ENCODE measurements at places on chromosomes 2 and 18.

DNA sequence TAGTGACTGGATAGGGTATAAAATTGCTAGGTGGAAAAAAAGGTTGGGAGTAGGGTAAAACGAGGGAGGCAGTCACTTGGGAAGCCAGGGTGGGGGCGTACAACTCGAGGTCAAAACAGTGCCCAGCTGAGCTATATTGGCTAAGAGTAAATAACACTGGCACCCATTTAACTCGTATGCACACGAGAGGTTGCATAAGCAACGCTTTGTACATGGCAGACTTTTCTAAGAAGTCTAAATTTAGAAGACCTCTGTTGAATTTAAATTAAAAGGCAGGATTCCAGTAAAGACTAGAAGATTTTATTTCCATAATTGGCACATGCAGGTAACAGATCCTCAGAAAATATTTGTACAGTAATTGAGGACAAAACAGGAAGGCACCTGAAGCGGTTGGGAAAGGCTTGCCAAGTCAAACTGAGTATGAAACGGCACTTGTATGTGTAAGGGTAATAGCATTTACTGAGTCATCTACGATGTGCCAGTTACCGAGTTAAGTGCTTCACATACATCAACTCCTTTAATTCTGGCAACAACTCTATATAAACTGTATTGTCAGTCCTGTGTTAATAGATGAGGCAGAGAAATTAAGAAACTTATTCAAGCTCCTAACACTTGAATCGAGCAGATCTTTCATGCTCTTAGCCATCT, 1.4 kb upstream of the MALT1 start:
- DNase-seq = peak; percentile 63

- peak; percentile 95 for DNase-seq
Measured at GRCh38 chr18:76491473-76491775, 3.6 kb downstream of the ZNF516 start.

- no peak for DNase-seq
Measured at GRCh38 chr18:45806226-45806625, 19.2 kb upstream of the SIGLEC15 start.

DNA sequence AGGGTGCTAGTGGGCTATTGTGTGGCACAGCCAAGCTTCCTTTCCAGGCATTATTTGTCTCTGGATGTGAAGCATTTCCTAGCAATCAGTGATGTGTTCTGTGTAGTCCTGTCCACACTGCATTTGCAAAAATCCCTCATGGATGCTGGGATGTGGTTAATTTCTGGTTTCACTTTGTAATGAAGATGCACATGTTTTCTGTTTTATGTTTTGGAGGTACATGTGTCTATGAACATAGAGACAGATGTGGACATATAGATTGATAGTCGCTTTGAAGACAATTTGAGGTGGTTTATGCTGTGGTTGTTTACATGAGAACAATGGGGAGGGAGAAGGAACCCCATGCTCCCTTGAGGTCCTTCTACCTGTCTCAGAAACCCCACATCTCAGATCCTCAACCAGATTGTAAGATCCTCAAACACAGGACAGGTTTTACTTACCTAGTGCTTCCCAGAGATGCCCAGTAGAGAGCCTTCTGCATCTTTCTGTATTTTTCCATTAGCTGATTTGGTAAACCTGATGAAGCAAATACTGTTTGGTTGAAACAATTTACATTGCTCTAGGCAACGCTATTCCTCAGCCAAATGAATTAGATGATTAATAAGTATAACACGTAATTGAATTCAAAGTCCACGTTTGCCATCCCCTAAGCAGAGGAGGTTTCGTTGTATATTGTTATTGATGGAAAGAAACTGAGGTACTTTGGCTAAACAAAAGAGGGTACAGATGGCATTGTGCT, 204.4 kb downstream of the SPP2 start:
- DNase-seq = no peak

GRCh38 chr18:30730915-30731314, 311.6 kb downstream of the DSC3 start:
- DNase-seq = no peak

GRCh38 chr2:21018290-21018689, 25.6 kb downstream of the APOB start:
- no peak for DNase-seq

- no peak for DNase-seq
Measured at GRCh38 chr18:11800566-11801334, 50.5 kb upstream of the CHMP1B start.

- no peak for DNase-seq
Measured at GRCh38 chr2:78024996-78025395, 502.8 kb upstream of the LRRTM4 start.

DNA sequence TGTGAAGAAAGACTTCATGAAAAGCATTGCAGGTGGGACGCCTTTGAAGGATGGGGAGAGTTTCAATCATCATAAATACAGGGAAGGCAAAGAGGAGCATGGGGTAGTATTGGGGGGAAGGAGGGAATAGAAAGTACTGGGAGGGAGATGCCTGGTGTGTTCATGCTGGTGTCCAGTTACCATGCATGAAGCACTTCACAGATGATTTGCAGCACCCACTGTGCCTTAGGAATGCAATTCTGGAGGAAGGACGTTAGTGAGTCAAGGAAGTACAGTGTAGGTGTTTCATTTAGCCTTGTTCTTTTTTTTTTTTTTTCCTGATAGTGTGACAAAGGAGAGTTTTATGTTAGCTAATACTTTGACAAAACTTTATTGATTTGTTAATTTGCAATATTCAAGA, 36.8 kb downstream of the ADAM23 start:
- DNase-seq = no peak

- DNase-seq = no peak
Measured at GRCh38 chr2:218745559-218746469, 35.2 kb downstream of the TTLL4 start.

DNA sequence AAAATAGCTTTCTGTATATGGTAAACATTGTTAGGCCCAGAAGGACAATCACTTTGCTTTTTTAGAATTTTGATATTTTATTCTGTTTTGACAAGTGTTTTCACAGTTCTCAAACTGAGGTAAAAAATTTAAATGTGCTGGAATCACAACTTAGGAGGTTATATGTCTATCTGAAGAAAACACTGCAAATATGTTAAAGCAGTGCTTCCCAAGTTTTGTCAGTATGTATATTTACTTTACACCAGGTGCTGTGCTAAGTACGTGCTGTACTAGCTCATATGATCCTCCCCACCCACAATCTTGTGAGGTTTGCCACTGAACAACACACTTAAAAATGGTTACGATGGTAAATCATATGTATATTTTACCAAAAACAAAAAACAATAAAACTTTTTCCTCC, 124.2 kb downstream of the CABYR start:
- no peak for DNase-seq

GRCh38 chr2:190053426-190053825, 9.1 kb downstream of the MSTN start:
- DNase-seq = no peak

DNA sequence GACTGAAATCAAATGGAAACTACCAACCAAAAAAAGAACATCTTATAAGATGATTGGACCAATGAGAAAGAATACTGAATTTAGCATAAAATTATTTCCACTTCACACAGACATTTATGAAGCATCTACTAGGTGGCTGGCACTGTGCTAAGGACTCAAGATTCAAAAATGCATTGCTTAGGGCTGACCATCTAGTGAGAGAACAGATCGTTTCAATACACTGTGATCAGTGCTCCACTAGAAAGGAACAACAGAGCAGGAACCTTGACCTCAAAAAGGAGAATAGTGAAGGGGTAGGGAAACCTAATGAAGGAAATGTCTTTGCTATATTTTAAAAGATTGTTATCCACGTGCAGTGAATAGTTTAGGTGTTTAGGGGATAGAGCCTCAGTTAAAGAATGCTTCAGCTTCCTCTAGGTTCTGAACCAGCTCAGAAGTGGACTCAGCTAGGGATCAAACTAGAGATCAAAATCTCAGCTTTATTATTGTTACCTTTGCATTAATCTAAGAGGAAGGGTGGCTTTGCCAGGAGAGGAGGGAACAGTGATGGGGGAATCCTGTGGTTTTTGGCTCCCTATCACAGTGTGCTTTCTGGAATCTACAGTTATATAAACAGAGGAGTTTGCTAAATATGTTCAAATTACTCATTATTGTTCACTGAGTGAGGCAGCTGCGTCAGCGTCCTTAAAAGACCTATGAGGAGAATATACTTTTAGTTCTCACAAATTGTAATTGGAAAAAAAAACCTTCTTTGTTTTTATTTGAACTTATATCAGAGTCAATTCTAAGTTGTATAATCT, 16.2 kb upstream of the BBS5 start:
- no peak for DNase-seq

DNA sequence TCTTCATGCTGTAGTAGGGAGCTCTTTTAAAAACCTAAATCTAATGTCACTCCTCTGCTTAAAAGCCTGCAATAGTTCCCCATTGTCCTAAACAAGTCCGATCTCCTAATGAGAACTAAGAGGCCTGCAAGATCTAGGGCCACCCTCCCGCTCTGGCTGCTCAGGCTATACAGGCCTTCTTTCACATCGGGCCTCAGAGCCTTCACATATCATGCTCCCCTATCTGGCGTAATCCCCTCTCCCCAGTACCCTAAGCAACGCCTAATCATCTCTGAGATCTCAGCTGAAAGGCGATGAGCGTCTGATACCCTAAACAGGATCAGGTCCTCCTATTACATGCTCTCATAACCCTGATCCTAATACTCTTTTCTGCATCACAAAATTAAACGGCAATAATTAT, 1.9 kb downstream of the MAP4K3 start:
- no peak for DNase-seq

DNA sequence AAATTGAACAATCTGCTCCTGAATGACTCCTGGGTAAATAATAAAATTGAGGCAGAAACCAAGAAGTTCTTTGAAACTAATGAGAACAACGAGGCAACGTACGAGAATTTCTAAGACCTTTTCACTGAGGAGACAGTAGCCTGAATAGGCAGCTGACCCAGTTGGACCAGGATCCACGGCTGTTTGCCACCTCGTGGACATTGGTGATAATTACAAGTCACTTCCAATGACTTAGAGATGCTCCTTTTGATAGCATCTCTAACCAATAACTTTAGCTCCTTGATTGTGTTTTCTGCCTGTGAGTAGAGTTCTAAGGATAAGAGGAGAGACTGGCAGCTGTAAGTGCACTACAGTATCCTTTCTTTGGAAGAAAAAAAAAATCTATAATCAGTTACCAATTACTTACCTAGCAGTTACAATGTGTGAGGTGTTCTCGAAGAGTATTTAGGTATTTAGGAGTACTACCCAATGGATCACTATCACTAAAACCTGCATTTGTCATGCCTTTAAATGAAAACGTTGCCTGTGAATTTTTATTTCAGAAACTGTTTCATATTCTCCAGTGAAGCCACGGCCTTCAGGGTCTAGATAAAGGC, 31.3 kb upstream of the CNTNAP5 start:
- peak; percentile 46 for DNase-seq

DNA sequence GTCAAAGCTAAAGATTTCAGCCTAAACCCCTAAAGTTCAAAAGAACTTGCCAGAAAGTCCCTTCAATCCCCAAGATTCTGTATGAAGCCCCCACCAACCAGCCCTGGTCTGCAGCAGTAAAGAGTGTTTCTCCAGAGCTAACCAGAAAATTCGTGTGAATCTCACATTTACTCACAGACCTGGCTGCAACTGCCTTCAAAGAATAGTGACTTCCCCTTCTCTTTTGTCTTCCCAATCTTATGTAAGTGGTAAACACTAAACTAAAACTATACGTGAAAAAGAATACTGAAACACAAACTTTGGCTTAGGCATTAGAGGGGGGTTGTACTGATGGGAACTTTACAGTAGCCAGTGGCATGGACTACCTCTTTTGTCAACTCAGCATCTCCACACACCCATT, 50.6 kb upstream of the SETBP1 start:
- no peak for DNase-seq

- no peak for DNase-seq
Measured at GRCh38 chr2:104163611-104164130, 690.2 kb upstream of the POU3F3 start.

- no peak for DNase-seq
Measured at GRCh38 chr2:172062402-172063004, 22.8 kb upstream of the DLX1 start.

DNA sequence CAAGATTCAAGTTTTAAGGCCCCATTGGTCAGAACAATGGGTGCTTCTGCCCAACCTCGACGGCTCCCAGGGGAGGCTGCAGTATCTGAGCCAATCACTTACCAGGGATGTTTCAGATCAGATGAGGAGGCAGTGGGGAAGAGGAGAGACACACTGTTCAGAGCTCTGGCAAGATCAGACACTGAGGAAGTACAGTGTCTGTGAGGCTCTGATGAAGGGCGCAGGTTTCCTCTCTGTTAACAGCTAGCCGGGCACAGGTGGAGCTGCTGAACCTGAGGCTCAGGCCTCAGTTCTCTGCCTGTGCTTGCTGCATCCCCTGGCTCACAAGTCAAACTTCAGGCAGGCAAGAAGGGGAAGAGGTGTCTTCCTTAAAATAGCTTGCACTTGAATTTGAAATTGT, 69.7 kb downstream of the TPO start:
- DNase-seq = no peak

- DNase-seq = peak; percentile 52
Measured at GRCh38 chr2:16507655-16508489, 157.8 kb downstream of the CYRIA start.

DNA sequence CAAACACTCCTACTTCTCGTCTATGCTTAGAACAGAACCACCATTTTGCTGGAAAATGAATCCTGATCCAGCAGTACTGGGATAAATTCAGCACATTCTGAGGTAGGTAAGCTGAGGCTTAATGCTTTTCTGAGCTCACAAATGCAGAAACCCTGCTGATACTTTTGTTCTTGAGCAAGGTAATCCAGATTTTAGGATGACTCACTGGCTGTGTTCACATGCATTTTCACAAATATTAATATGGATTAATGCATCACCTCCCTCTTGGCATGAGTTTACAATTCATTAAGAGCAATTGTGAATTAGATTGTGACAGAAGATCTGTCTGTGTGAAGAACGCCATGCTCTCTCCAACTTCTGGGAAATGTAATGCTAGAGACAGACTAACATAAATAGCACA, 42.2 kb downstream of the RAD51AP2 start:
- DNase-seq = no peak

GRCh38 chr2:125745514-125745913, 910.4 kb upstream of the GYPC start:
- no peak for DNase-seq

DNA sequence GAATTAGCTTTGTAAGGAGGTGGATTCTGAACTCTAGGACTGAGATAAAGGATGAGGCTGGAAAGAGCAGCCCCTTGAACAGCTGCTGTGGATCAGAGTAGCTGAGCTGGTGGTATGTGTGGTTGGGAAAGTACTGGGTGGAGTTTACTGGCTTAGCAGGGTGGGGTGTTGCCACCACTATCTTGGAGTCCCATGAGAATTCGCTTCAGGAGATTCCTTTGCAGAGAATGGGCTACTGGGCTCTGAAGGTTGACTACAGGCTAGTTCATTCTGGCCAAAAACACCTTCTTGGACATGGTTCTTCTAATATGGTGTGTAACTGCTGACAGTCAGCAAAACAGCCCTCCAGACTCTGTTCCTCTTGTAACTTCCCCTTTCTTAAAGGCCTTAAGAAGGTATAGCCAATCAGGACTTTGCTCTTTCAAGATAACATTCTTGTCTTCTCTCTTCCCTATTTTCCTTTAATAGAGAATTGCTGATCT, 52.7 kb downstream of the TET3 start:
- DNase-seq = no peak

- DNase-seq = no peak
Measured at GRCh38 chr2:126781206-126781605, 117.5 kb upstream of the TEX51 start.

- DNase-seq = no peak
Measured at GRCh38 chr2:237192881-237193280, 107.2 kb downstream of the COPS8 start.
